ENCODE measurements at places on chromosomes 6 and 20. TPM values are rescaled to one million over a fixed set of nuclear protein-coding genes. Genes with fewer than 3 reads are reported as not detected.

DNA sequence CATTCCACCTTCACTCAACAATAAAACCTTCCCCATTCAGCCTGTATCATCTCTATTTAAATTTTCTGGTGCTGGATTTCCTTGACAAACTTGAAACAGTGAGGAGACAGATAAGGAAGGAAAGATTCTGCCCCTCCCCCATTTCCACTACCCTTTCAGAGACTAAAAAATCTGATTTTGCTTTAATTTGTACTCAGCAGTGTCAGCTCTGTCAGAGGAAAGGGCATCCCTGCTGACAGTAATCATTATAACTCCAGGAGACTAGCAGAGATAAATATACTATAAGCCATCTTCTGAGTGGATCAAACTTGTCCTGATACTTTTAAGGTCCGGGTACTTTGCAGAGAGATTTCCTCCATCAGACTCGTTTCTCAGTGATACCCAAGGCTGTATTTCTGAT lies 155.6 kb downstream of the SAMD5 start:
- no peaks in the 10 kb centered on the region for H3K36me3 ChIP-seq
- H3K4me1 ChIP-seq, result no peaks in the 10 kb centered on the region
- DNase-seq, result no peak
- no peaks in the 10 kb centered on the region for H3K27me3 ChIP-seq

GRCh38 chr20:49914310-49915117 lies 815 bp downstream of the SPATA2 start:
- no peak for DNase-seq
- peaks cover 33% of the 10 kb centered on the region for H3K4me1 ChIP-seq
- H3K27ac ChIP-seq, result peak overlapping the region; percentile 99
- H3K36me3 ChIP-seq, result peaks cover 6% of the 10 kb centered on the region

GRCh38 chr20:41358717-41359116 lies 7.9 kb downstream of the EMILIN3 start:
- no peak for DNase-seq
- no peaks in the 10 kb centered on the region for H3K27me3 ChIP-seq
- no peaks in the 10 kb centered on the region for H3K4me1 ChIP-seq
- H3K4me3 ChIP-seq, result no peak overlapping the region

- peak overlapping the region; percentile 33 for H3K27ac ChIP-seq
- H3K4me3 ChIP-seq, result no peak overlapping the region
- no peaks in the 10 kb centered on the region for H3K27me3 ChIP-seq
- H3K4me1 ChIP-seq, result peaks cover 80% of the 10 kb centered on the region
- H3K36me3 ChIP-seq, result peaks cover 19% of the 10 kb centered on the region
These were observed 17.5 kb downstream of the ACSS1 start for GRCh38 chr20:25040438-25040831.

- no peaks in the 10 kb centered on the region for H3K36me3 ChIP-seq
- H3K27me3 ChIP-seq, result no peaks in the 10 kb centered on the region
- DNase-seq, result no peak
These were observed 30.4 kb downstream of the SERPINB9 start for GRCh38 chr6:2872423-2873358.

The GATA5 gene
- total RNA-seq, result not detected

DNA sequence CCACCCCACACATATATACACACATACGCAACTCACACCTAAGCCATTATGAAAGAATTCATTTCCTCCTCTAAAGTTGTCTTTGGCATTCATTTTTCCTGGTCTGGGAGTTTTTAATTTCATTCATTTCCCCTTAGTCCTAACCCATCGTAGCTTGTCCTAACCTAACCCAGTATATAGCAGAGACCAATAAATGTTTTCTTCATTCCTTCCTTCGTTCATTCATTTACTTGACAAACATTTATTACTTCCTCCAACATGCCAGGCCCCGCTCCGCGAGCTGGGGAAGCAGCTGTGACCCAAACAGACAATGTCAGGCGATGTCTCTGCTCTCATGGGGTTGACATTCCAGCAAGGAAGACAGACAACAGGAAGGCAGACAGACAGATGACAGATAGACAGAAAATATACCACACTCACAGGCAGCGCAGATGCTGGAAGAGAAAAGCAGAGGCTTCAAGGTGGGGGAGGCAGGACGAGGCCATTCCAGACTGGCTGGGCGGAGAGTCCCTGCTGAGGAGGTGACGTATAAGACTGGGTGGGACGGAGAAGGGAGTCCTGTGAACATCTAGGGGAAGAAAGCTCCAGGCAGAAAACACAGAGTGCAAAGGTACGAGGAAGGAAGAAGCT lies 33.7 kb upstream of the SIRPA start:
- H3K4me1 ChIP-seq, result no peaks in the 10 kb centered on the region
- no peak for DNase-seq
- no peak overlapping the region for H3K4me3 ChIP-seq
- H3K27ac ChIP-seq, result no peak overlapping the region
- no peaks in the 10 kb centered on the region for H3K36me3 ChIP-seq

DNA sequence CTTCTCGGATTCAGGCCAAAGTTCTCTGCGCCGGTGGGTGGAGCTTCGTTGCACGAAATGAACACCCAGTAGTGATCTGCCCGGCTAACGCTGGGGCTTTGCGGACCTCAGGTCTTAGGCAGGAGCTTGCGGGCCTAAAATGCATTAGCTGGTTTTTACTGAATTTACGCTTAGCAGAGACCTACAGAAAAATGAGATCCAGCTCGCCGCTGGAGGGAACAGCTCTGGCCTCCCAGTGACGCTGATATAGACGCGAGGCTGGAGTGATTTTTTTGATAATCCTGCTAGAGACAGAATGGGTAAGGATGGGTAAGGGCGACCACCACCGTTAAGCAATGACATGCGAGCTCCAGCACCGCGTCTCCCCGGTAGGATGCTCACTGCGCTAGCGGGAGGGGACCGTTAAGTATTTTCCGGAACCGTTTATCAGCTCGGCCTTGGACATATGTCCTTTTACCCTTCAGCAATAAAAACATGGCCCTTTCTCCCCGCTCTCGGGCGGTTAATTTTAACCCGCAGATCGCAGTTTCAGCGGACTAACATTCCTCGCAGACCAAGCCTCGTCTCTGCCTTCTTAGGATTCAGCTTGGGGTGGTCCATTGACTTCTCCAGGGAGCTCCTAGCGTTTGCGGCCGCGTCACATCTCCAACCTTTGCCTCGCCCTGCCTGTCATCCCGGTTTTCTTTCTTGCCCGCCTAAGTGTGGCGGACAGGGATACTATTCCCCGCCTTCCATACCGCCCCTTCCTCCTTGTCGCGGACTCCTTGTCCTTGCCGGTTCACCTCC lies 109.3 kb downstream of the GPX5 start:
- no peak overlapping the region for H3K4me3 ChIP-seq
- no peaks in the 10 kb centered on the region for H3K36me3 ChIP-seq
- H3K27ac ChIP-seq, result no peak overlapping the region
- DNase-seq, result no peak

DNA sequence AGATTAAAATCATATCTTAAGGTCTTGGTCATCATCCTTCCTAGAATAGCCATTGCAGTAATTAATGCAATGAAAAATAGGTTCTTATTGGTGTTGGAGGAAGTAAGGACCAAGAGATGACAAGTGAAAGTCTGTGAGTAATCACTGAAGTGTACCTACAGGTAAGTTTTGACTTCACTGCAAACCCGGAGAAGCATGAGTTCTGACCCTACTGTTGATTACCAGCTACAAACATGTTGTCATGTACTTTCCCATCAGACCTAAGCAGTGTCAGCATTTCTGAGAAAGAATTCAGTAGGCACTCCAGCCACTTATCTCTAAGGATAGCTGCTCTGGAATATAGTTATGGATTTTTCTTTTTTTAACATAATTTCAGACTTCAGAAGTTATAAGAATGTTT lies 280.9 kb downstream of the ZFAND3 start:
- no peak overlapping the region for H3K4me3 ChIP-seq
- no peaks in the 10 kb centered on the region for H3K27me3 ChIP-seq
- no peaks in the 10 kb centered on the region for H3K4me1 ChIP-seq

DNA sequence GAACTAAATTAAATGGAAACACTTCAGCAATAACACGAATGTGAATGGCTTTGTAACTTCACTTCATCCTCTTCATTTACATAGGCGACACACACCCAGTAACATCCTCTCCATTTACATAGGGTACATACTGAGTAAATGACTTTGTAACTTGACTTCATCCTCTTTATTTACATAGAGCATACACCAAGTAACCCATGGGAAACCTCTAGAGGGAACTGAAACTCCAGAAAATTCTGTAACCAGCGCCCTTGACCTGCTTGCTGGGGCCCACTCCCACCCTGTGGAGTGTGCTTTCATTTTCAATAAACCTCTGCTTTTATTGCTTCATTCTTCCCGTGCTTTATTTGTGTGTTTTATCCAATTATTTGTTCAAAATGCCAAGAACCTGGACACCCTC lies 81.6 kb upstream of the OPRM1 start:
- DNase-seq, result no peak
- H3K4me1 ChIP-seq, result no peaks in the 10 kb centered on the region
- no peak overlapping the region for H3K4me3 ChIP-seq
- H3K27me3 ChIP-seq, result no peaks in the 10 kb centered on the region
- H3K36me3 ChIP-seq, result no peaks in the 10 kb centered on the region

The CDH4 gene
- 0.11 TPM for total RNA-seq

- H3K36me3 ChIP-seq, result peaks cover 42% of the 10 kb centered on the region
- H3K27ac ChIP-seq, result no peak overlapping the region
- no peak overlapping the region for H3K4me3 ChIP-seq
- no peak for DNase-seq
These were observed 11.7 kb downstream of the PPIL1 start for GRCh38 chr6:36862848-36863382.

GRCh38 chr20:11170025-11170424 lies 496.2 kb upstream of the JAG1 start:
- no peak overlapping the region for H3K27ac ChIP-seq
- DNase-seq, result no peak
- no peaks in the 10 kb centered on the region for H3K4me1 ChIP-seq
- H3K36me3 ChIP-seq, result no peaks in the 10 kb centered on the region
- H3K27me3 ChIP-seq, result no peaks in the 10 kb centered on the region

- peaks cover 9% of the 10 kb centered on the region for H3K4me1 ChIP-seq
- H3K4me3 ChIP-seq, result no peak overlapping the region
- H3K27ac ChIP-seq, result no peak overlapping the region
- no peaks in the 10 kb centered on the region for H3K27me3 ChIP-seq
These were observed 284.3 kb downstream of the DHX35 start for GRCh38 chr20:39246436-39246835.

DNA sequence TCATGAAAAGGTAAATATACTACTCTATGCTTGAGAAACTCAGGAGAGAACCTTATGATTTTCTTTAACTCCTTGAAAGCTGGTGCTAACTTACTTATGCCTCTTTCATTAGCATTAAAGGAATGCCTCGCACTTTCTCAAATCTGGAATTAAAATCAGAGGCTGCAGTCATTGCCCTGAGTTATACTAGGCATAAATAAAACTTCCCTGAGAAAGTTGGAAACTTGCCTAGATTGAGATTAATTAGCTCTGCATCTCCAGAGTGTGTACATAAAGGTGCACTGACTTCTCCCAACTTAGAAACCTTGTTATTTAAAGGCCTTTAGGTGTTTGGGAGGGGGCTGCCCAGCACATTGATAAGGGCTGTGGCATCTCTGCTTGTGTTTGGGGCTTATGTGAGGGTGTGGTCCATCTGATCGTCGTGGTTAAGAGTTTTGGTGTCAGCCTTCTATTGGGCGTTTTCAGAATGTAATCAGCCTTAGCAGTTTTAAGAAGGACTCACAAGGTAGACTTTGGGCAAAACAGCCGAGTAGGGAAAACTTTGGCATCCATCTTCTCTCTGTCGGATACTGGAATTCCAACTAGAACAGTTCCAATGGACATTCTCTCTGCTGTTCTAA lies 32.1 kb upstream of the CCN6 start:
- H3K27me3 ChIP-seq, result no peaks in the 10 kb centered on the region
- peaks cover 28% of the 10 kb centered on the region for H3K4me1 ChIP-seq
- no peak for DNase-seq
- H3K36me3 ChIP-seq, result no peaks in the 10 kb centered on the region
- H3K27ac ChIP-seq, result no peak overlapping the region

- H3K4me3 ChIP-seq, result no peak overlapping the region
- H3K27ac ChIP-seq, result no peak overlapping the region
- H3K4me1 ChIP-seq, result no peaks in the 10 kb centered on the region
- H3K36me3 ChIP-seq, result no peaks in the 10 kb centered on the region
These were observed 46.4 kb upstream of the DST start for GRCh38 chr6:56689114-56689513.

GRCh38 chr6:128422871-128423270 lies 97.5 kb downstream of the PTPRK start:
- H3K27ac ChIP-seq, result no peak overlapping the region
- H3K4me1 ChIP-seq, result no peaks in the 10 kb centered on the region
- H3K27me3 ChIP-seq, result no peaks in the 10 kb centered on the region

GRCh38 chr6:124475176-124475575 lies 487.1 kb upstream of the RNF217 start:
- no peak for DNase-seq
- no peaks in the 10 kb centered on the region for H3K27me3 ChIP-seq
- no peaks in the 10 kb centered on the region for H3K4me1 ChIP-seq

- H3K27ac ChIP-seq, result no peak overlapping the region
- H3K27me3 ChIP-seq, result peaks cover 4% of the 10 kb centered on the region
- no peak for DNase-seq
- no peak overlapping the region for H3K4me3 ChIP-seq
- H3K4me1 ChIP-seq, result peaks cover 10% of the 10 kb centered on the region
These were observed 26.0 kb downstream of the KCNQ2 start for GRCh38 chr20:63446216-63447024.

The GMPR gene
- 0.95 TPM for total RNA-seq

GRCh38 chr6:142773859-142774648 lies 170.9 kb downstream of the HIVEP2 start:
- peak overlapping the region; percentile 1 for H3K27ac ChIP-seq
- H3K4me3 ChIP-seq, result peak overlapping the region; percentile 5
- DNase-seq, result no peak
- H3K4me1 ChIP-seq, result peaks cover 27% of the 10 kb centered on the region

The DEK gene
- 52.7 TPM for total RNA-seq

DNA sequence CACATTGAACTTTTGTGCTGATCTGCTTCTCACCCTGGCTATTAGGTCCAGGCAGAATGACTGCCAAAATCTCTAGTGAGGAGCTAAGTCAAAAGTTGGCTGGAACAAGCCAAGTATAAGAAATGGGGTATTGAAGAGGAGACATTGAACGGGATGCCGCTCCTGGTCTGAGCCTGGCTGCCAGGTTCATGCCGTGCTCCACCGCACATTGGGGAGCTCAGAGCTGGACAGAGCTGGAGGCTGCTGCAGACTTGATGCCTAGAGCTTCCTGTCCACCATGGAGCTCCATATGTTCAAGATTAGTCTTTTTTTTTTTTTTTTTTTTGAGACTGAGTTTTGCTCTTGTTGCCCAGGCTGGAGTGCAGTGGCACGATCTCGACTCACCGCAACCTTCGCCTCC lies 4.1 kb upstream of the IFT52 start:
- no peaks in the 10 kb centered on the region for H3K27me3 ChIP-seq
- H3K4me1 ChIP-seq, result peaks cover 15% of the 10 kb centered on the region
- DNase-seq, result no peak
- H3K36me3 ChIP-seq, result no peaks in the 10 kb centered on the region
- H3K27ac ChIP-seq, result no peak overlapping the region

GRCh38 chr6:10540073-10540746 lies 19.1 kb downstream of the GCNT2 start:
- no peak overlapping the region for H3K27ac ChIP-seq
- no peaks in the 10 kb centered on the region for H3K36me3 ChIP-seq
- no peaks in the 10 kb centered on the region for H3K27me3 ChIP-seq

All from CD4-positive, alpha-beta T cell (primary cell).